ENCODE measurements at places on chromosomes 16 and 17.

- DNase-seq, result peak; percentile 85
Measured at GRCh38 chr16:23434380-23434779, 18.6 kb downstream of the COG7 start.

GRCh38 chr17:76233588-76234353 is 6.5 kb downstream of the RNF157 start:
- DNase-seq, result no peak

DNA sequence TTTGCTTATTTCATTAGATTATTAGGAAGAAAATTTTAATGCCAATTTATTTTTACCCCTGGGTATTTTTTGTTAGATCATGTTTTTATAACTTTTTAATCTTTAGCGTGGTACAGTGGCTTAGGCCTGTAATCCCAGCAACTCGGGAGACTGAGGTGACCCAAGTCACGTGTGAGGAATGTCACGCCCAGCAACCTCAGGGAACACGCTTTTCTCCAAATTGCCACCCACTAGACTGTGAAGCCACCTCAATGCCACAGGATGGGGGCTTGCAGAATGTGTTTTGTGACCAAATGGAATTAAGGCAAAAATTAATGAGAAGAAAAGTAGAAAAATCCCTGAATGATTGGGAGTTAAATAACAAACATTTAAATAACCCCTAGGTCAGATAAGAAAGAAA is 141.8 kb downstream of the LAT start:
- no peak for DNase-seq

GRCh38 chr16:82755570-82756282 is 129.0 kb downstream of the CDH13 start:
- DNase-seq, result peak; percentile 50

DNA sequence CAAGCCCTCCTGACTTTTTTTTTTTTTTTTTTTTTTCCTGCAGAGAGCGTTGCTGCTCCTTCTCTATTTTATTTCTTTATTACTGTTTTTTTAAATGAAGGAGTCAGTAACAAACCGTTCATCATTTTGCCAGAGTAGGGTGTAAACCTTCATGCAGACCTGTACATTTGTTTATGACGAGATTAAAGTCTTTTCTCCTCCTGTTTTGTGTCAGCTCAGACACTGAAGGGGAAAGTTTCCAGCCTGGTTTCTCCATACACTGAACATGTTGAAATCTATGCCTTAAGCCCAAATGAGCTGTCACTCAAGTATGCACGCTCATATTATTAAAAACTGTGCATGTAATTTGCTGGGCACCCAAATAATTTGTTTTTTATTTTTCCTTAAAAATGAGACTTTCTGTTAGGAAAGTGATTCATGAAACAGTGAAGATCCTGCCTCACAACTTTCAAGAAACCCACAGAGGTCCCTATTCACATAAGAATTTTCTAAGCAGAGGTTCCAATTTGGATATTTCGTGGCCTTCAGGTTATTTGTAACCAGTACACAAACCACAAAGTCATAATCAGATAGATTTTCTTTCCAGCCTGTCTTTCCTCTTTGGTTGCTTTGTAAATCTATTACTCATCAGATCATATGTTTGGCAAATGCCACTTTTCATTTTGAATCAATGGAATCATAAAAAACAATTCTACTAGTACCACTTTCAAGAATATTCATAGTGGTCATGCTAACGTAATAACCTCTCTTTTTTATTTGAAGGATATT is 700.3 kb downstream of the MAF start:
- DNase-seq, result no peak

DNA sequence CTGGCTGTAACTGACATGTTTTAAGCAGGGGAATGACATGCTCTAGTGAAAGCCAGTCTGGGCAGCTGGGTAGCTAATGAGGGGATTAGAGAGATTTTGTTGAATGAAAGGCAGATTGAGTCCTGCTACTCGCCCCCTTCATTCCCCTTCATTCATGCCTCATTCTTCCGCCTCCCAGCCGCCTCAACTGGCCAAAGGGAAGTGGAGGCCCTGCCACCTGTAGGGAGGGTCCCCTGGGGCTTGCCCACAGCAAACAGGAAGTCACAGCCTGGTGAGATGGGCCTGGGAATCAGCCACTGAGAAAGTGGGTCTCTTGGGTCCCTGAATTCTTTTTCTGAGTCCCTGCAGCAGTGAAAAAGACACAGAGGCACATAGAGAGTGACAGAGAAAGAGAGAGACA is 1.1 kb upstream of the CD19 start:
- DNase-seq, result no peak
